ENCODE measurements at places on chromosomes 1 and 21.

- DNase-seq, result no peak
Measured at GRCh38 chr1:118902711-118903191, 85.4 kb downstream of the TBX15 start.

GRCh38 chr1:101371259-101371658 lies 134.4 kb downstream of the S1PR1 start:
- DNase-seq, result no peak

DNA sequence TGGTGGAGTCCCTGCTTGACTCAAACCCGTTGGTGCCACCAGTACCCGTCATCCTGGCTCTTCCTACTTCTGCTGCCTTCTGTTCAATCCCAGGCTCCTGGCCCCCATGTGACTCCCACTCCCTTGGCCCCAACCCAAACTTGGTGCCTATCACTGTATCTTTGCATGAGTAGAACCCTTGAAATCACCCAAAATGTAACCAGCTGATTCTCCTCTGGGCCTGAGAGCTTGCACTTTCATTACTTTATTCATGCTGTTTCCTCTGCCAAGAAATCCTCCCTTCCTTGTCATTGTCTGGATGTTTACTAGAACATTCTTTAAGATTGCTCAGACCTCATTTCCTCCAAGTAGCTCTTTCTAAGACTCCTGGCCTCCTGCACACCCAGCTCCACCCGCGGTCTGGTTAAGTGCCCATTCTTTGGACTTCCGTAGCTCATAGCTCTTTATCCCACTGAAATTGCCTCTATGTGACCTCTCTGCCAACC lies 15.7 kb downstream of the PTAFR start:
- DNase-seq, result no peak

DNA sequence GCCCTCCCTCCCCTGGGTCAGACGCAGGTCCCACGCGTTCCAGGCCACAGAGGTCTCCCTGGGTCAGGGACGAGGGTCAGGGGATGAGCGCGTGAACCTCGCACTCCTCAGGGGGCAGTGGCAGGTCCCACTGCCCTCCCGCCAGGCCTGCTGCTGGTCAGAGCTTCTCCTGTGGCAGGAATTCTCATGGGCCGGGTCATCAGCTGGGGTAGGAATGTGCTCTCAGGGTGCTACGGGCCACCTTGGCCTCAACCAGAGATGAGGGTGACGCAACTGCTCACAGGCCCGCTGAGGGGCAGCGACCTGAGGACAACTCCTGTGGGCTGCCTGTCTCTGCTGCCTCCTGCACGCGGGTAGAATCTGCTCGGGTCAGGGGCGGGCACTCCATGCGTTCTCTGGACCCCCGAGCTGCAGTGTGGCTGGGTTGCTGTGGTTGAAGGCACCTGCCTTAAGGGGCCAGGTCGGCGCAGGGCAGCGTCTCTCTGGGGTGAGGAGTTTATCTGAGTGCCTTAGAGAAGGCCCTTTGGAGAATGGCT lies 128.8 kb downstream of the PRDM16 start:
- DNase-seq, result peak; percentile 22

GRCh38 chr1:30132602-30133286 lies 590.6 kb downstream of the MATN1 start:
- DNase-seq, result no peak

- DNase-seq, result no peak
Measured at GRCh38 chr1:37795340-37796125, 1.9 kb downstream of the MANEAL start.

- DNase-seq, result no peak
Measured at GRCh38 chr1:181972256-181972655, 89.3 kb downstream of the ZNF648 start.

DNA sequence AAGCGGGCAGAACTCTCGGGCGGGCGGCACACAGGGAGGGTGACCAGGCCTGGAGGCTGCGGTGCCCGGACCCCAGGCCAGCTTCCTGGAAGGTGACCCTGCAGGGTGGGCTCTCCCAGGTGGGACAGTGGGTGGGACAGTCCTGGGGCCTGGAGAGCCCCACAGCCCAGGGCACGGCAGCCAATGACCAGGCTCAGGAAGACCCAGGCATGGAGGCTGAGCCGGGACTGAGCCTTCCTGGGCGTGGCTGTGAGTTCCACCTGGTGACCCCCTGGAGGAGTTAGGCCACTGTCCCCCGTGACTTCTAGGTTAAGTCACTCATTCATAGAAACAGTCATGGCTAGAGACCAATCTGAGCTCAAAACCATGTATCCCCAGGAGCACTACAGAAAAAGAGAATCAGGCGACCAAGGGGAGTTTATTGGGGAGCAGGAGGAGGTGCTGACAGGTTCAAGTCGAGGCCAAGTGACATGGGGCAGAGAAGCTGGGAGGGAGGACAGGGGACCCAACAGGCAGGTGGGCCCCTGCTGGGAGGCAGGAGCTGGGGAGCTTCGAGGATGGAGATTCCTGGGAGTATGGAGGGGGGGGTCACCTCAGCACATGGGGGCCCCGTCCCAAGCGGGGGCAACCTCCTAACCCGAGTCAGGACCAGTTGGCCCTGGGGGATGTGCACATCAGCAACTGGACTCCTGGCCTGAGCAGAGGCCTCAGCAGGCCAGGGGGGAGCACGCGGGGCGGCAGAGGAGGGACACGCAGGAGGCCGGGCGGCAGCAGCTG lies 1.2 kb downstream of the KRTAP10-5 start:
- no peak for DNase-seq

- no peak for DNase-seq
Measured at GRCh38 chr1:151737479-151737878, 16.2 kb downstream of the RIIAD1 start.

DNA sequence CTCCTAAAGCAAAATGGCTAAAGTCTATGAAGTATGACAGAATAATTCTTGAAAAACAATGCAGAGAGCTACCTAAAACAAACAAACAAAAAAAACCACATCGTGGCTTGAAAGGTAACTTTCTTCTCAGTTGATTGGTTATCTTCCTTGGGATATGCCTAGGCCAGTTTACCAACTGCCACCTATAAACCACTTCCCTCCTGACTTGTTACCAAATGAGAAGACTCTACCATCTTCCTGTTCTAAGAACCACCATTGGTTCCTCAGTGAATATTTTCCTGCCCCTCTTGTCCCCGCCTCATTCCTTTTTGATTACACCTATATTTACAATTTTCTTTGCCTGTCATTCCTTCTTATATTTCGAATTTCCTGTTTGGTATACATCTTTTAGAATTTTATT lies 336.6 kb downstream of the SIPA1L2 start:
- no peak for DNase-seq

- peak; percentile 34 for DNase-seq
Measured at GRCh38 chr1:21115098-21115760, 61.5 kb downstream of the EIF4G3 start.

All from Caco-2 (cell line).